Activated CD4-positive, CD25-positive, alpha-beta regulatory T cell treated with anti-CD3 and anti-CD28 coated beads, Interleukin-2, amount 50 U/mL, for 16 hours (primary cell): ENCODE measurements at places on chromosomes 11 and 22.

DNA sequence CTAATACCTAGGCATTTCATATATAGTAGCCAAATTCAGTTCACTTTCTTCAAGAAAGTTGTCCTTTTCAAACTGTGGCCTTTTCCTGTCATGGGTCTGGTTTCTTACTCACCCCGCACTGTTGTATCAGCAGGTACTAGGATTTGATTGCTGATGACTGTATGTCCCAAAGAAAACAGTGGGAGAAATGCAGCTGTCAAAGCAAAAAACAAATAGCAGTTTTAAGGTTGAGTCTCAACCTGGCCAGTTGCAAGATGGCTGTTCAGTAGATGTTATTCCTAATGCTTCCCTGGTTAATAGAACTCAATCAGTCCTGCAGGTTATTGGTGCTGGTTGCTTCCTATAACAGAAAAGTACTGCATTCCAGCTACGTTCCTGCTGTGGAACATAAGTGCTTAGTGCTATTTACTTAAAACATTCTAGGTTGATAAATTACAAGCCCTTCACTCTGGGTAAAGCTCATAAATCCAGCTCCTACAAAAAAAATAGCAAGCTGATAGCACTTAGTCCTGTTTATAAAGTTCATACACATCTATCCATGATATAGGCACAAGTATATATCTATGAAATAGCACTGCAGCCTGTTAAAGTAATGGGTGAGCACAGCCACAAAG lies 26.6 kb downstream of the NF2 start:
- no peak for DNase-seq

- no peak for DNase-seq
Observed at GRCh38 chr11:79312617-79313529, 128.0 kb downstream of the TENM4 start.

DNA sequence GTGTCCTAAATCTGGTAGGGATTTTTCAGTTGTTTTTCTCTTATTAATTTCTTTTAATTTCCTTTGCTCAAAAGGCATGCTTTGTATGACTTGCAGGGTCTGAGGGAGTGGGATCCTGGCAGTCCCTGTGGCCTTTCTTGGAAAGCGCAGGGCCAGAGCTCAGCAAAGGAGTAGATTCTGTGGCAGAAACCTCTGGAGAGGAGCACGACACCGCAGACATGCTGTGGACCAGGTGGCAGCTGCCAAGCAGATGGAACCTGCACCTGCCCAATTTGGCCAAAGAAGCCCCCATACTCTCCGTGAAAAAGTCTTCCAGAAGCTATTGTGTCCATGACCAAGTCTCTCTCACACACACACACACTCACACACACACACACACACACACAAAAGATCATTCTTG lies 78.9 kb upstream of the FGF3 start:
- no peak for DNase-seq

DNA sequence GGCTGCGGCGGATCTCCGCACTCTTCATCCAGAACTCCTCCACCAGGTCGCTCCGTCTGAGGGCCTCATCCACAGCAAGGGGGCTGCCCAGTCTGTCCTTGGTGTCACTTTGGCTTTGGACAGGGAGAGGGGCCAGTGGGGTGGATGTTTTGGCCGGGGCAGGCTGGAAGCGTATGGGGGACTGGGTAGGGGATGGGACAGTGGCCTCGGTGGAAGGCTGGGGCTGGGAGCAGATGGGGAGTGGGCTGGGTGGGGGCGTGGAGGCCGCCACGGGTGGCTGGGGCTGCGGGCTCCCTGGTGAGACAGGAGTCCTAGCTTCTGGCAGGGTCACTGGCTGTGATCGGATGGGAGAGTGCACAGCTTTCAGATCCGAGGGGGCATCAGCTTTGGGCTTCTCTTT lies 44.4 kb upstream of the BID start:
- DNase-seq: no peak

- DNase-seq: no peak
Observed at GRCh38 chr11:94077552-94078293, 50.9 kb upstream of the PANX1 start.

GRCh38 chr11:111327908-111328624 lies 29.7 kb downstream of the POU2AF3 start:
- no peak for DNase-seq

GRCh38 chr11:37320921-37321320 lies 722.9 kb upstream of the RAG2 start:
- DNase-seq: no peak

GRCh38 chr11:102436561-102436960 lies 16.0 kb downstream of the TMEM123 start:
- no peak for DNase-seq

- DNase-seq: no peak
Observed at GRCh38 chr11:76787911-76788596, 4.9 kb downstream of the TSKU start.

GRCh38 chr22:24521791-24522245 lies 26.7 kb downstream of the UPB1 start:
- DNase-seq: no peak

GRCh38 chr22:50672041-50672440 lies 582 bp upstream of the SHANK3 start:
- DNase-seq: no peak

- DNase-seq: no peak
Observed at GRCh38 chr11:45413156-45413858, 127.2 kb upstream of the SYT13 start.

DNA sequence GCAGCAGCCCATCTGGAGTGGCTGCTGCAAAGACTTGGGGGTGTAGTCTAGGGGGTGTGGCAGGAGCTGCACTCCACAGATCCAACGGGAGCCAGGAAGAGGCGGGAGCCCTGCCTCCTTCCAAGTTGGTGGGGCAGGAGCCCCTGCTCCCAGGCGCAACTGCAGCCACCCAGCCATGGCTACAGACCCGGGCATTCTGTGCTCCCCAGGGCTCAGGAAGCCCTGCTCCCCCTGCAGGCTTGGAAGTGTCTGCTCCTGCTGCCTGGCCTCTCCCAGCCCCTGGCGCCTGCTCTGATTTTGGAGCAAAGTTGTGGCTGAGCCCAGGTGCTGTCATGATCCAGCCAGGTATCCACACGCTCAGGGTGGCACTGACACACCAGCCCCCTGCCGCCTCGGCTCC lies 58.5 kb downstream of the CCDC34 start:
- no peak for DNase-seq

GRCh38 chr11:91248199-91248807 lies 976.3 kb upstream of the FAT3 start:
- DNase-seq: no peak

- DNase-seq: no peak
Observed at GRCh38 chr11:134636071-134636470, 224.0 kb upstream of the B3GAT1 start.

- peak; percentile 48 for DNase-seq
Observed at GRCh38 chr22:29040385-29041275, 21.0 kb downstream of the C22orf31 start.

GRCh38 chr11:96287822-96288439 lies 55.1 kb downstream of the MAML2 start:
- no peak for DNase-seq

DNA sequence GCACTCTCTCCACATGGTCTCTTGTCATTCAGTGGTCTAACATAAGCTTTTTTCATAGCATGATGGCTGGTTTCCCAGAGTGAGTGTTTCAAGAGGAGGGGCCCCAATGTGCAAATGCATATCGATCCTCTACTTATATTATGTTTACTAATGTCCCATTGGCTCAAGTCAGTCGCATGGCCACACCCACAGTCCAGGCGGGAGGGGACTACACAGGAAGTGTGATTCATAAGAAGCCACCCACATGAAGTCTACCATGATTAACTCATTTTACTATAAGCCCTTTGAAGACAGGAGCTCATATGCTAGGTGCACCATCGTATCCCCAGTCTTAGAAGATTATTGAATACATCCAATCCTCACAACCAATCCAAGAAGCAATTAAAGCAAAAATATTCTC lies 89.5 kb upstream of the ISX start:
- DNase-seq: no peak

DNA sequence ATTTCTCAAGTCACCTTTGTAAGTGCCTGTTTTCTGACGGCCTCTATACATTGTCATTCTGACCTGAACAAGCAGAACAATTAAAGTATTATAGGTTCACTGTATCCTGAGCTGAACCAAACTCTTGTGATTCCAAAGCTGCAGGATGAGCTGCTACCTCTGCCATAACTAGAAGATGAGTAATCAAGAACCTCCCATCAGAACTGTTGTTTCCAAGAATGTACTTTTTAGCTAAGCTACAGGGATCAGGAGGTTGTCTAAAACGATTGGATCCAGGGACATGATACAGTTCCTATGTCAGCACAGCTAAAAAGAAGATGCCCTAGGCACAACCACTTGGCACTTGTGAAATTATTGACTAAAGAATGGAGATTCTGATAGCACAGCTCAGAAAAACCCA lies 288.4 kb upstream of the CCDC90B start:
- no peak for DNase-seq

DNA sequence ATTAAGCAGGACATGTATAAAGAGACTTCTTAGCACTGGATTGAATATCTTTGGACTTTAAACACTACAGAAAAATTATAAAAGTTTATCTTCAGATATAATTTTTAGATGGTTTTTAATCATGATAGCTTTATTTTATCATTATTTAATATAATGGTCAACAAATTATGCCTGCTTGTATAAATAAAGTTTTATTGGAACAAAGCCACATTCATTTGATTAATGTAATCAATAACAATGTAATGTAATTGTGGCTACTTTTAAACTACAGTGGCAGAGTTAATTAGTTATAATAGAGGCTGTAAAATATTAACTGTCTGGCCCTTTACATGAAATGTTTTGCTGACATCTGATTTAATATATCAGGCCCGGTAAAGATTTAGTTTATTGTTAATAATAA lies 70.0 kb downstream of the STIM1 start:
- DNase-seq: no peak

DNA sequence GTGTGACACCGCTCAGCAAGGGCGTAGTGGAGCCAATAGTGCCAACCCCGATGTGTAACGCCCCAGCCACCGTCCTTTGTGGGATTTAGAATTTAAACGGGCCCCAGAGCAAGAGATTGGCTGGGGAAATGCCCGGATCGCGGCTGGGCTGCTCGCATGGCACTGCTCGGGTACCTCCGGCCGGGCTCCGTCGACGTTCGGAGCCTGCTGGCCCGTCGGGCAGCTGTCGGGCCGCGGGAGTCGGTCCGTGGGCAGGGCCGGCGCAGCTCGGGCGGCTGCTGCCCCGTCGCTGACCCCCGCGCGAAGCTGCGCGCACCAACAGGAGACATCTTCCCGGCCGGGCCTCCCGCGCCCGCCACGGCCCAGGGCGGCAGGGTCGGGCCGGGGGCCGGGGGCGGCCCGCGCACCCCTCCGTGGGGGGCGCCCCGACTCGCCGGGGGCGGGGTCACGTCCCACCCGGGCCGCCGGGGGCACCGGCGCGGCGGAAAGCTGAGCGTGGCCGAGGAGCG lies 1.3 kb upstream of the KDM2A start:
- no peak for DNase-seq

- no peak for DNase-seq
Observed at GRCh38 chr11:73862986-73863385, 13.7 kb downstream of the COA4 start.

DNA sequence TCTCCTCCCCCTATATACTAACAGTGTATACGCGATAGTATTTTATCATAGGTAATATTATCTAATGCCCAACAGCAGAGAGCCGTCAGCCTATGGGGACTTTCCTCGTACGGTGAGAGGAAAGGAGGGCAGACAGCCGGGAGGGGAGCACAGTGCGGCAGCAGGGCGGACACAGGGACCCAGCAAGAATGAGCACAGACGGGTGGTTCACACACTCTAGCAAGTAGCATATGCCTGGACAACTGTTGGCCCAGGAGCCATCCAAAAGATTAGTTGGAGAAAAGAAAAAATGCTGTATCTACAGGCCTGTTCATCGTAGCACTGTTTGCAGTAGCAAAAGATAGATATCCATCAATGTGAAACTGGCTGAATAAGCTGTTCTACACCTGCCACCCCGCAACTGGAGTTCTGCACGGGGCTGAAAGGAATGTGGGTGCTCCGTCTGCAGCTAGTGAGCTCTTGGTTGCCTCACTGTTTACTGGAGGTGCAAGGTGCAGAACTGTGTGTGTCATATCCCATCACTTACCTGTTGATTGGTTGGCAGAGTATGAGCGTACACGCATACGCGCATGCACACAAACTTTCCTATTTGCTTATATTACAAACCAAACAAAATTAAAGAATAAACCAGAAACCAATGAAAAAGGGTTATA lies 324.3 kb downstream of the TBC1D22A start:
- no peak for DNase-seq

DNA sequence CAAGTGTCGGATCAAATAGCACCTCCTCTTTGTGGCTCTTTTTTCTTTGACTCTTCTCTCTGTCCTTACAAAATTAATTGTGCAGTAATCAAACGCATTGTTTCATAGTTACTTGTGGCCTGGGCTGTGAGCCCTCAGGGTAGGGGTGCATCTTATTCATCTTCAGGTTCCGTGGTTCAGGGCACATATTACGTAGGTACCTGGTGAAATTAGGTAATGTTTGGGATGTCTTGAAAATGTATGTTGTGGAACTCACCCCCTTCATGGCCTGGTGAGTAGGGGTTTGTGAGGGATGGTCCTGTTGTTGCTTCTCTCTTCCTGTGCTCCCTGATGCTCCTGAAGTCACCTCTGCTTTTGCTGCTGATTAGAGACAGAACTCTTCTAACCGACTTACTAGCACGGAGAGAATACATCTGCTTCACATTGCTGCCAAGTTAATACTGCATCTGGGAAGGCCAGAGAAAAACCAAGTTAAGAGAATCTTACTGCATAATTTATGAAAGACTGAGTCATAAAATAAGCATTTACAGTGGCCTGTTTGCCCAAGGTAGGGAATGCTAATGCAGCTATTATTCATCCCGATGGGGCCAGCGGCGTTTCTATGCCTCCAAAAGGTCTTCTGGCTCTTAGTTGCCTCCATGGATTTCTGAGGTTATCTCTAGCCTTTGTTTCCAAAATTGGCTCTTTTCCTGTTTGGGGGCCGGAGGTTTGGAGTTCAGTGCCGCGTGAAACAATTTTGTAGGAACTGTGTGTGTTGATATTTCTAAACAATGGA lies 66.9 kb downstream of the TBC1D22A start:
- DNase-seq: no peak

DNA sequence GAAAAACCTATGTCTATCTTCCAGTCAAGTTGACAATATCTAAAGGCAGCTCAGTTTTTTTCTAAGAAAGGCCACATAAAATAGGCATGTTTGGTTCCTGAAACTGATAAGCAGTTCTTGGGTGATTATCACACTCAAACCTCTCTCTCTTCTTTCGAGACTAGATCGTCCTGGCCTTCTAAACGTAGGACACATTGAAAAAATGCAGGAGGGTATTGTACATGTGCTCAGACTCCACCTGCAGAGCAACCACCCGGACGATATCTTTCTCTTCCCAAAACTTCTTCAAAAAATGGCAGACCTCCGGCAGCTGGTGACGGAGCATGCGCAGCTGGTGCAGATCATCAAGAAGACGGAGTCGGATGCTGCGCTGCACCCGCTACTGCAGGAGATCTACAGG lies 15.1 kb downstream of the CDPF1 start:
- DNase-seq: no peak

DNA sequence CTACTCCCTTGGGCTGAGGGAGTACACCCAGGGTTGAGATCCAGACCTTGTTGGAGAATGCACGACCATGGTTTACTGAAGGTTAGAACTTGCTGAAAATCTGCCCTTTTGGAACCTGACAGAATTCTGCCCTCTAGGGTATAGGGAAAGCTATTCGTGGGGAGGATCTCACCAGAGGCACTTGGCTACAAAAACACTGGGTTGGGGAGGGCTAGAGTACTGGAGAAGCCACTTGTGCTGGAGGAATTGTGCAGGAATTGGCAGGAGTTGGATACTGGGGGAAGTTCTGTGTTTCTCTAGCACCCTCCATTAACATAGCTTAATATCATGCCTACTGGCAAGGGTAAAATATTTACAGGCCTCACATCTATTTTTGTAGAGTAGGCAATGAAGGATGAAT lies 55.8 kb downstream of the PPME1 start:
- no peak for DNase-seq

GRCh38 chr11:65386307-65387140 lies at the start of gene FRMD8:
FRMD8 (plus strand) TSS chr11:65386637; CDS start chr11:65387037, 400 bp downstream.
- DNase-seq: peak; percentile 77
